ENCODE measurements at places on chromosomes 7 and 10.
A peak's percentile ranks its signal among the peaks of the same experiment; 100 is the strongest.

GRCh38 chr7:42237811-42238541 is 967 bp upstream of the GLI3 start:
- DNase-seq: no peak

- no peak for DNase-seq
Observed at GRCh38 chr10:52459097-52459496, 145.0 kb downstream of the DKK1 start.

DNA sequence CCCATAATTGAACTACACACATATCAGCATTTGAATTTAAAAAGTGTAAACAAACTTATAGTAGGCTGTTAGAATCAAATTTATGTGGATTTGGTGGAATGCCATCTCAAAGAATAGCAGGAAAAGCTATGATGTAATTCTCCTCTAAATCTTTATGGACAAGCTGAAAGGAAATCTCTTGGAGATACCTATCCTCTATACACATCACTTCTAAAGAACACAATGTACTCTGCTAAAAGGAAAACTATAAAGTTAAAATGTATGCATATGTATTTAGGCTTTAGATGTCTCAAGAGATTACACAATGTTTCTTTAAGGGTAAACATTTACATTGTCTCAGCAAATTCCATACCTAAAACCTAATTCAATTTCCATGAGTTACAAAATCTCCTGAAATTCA is 323.3 kb downstream of the CRPPA start:
- DNase-seq: no peak

DNA sequence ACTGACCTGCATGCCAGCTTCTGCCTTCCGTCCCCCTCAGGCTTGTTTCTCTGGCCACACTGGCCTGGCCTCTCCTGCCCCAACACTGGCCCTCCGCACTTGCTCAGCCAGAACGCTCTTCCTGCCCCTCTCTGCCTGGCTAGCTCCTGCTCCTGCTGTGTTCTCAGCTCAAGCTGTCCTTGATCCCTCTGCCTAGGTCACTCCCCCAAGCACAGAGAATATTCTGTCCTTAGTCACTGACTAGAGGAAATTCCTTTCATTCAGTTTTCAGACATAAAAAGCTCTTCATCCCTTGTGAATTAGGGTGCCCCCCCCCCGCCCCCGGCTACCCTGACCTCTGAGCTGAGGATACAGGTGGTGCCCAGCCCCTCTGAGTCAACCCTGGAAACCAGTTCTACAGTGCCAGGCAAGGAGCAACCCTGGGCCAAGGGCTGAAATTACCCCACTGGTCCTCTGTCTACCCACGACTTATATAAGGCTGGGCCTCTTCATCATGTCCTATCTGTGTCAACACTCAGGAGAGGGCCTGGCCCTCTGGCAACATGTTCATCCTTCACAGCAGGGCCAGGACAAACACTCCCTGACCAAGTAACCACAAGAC is 6.6 kb upstream of the SGPL1 start:
- no peak for DNase-seq

GRCh38 chr7:106430103-106430502 is 145.3 kb upstream of the NAMPT start:
- no peak for DNase-seq

GRCh38 chr10:50431133-50431532 is 179.8 kb upstream of the ASAH2 start:
- no peak for DNase-seq

GRCh38 chr7:106110885-106111654 is 1.0 kb downstream of the SYPL1 start:
- DNase-seq: peak; percentile 67

DNA sequence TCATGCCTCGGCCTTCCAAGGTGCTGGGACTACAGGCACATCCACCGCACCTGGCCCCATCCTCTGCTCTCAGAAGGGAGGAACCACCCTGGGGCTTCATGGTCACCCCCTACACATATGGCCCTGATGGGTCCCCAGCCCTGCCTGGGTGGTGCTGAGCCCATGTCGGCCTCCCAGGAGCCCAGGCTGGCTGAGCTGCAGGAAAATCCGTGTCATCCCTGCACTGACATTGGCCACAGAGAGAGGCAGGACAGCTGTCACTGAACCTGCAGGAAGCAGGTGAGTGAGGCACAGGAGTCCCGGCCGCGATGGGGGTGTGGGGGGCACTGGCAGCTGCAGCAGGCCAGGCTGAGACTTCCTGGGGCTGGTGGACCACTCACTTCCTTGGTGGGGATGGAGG is 8.0 kb downstream of the GRIFIN start:
- DNase-seq: no peak

DNA sequence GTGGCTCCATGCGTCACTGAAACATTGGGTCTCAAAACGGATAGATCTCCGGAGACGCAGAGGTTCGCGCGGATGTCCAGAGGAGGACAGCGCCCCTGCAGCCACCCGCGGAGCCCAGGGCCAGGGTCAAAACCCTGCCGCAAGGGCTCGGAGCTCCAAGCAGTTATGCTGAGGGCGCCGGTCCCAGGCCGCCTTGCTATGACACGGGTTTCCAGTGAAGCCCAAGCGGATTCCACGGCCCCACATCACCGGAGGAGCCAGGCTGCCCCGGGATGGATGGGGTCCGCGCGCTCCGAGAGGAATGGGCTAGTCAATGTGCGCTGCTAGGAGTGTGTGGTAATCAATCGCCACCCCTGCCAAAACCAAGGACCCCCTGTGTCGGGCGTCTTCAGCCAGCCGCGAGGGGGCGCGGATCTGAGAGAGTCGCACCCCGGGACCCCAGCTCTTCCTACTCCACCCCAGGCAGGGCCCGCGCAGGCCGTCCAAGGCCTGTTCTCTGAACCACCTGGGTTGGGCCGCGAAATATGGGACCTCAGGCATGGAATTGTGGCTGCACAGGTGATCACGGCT is 5.6 kb upstream of the EMX2 start:
- no peak for DNase-seq

- no peak for DNase-seq
Observed at GRCh38 chr10:94430701-94431100, 28.4 kb downstream of the TBC1D12 start.

GRCh38 chr7:6571160-6571779 is 6.0 kb upstream of the ZDHHC4 start:
- no peak for DNase-seq

DNA sequence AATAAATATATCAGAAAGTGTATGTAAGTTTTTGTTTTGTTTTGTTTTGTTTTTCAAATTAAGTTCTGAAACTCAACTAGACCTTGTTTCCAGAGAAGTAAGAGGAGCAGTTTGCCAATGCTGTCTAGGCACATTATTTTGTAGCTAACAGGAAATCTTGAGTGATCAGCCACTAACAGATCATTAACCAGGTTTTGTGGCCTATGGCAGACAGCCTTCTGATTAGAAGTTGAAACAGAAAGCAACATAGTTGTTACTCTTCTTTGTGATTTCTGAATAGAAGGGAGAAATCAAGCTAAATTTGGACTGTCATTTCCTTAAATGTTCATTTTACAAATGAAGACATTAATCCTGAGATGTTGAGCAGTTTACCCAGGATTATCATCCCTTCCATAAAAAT is 142.6 kb downstream of the PLXDC2 start:
- no peak for DNase-seq

GRCh38 chr10:11742009-11742778 is at the start of gene ECHDC3:
Gene ECHDC3 (plus strand): TSS chr10:11742382. CDS start chr10:11742577, 195 bp downstream.
- peak; percentile 48 for DNase-seq

DNA sequence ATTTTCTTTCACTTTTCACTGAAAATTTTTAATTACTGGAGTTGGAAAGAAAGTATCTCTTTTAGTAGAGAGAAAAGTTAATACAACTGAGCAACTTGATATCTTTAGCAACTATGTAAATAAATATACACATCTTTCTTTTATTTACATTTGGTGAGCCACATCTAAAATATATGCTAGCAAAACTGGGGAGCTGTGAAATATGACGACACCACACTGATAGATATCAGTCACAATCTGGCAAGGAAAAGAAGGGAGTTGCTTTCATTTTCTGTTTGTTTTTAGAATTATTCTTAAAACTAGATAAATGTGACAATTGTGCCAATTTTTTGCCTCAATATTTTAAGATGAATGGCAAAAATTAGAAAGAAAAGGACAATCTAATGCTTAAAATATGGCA is 2.7 kb upstream of the ZNF804B start:
- DNase-seq: no peak

DNA sequence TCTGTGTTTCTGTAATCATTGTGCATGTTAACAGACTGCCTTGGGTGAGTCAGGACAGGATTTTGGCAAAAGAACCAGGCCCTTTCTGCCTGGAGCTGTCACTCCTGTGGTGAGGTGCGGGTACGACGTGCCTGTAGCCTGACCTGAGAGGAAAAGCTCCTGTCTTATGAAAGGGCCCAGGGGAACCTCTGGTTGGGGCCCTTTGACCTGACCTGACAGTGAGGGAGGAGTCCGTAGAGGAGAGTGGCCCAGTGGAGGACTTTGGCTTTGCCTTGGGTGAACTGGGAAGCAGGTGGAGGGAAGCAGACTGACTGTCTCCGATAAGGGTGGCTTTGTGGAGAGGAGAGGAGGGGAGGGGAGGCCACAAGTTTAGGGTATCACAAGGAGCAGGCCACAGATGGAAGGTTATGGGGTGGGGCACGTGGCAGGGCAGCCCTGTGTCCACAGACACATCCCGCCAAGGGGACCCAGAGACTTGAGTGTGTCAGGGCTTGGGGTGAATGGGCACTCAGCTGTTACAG is 6.9 kb downstream of the PFKP start:
- peak; percentile 13 for DNase-seq

DNA sequence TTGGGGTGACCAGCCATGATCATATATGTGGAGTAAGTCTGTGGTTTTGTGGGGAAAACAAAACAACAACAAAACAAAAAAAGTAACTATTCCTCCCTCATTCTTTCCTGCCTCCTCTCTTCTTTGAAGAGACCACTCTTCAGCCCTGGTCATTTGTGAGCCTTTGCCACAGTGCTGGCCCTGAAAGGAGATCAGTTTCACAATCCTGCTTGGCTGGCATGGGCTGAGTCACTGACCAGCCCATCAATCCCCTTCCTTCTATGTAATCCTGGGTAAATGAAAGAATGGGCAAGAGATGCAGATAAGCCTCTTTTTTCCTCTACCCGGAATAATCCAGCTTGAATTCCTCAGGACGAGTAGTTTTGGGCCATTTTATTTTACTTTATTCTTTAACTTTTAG is 13.6 kb downstream of the CSTF2T start:
- no peak for DNase-seq

GRCh38 chr10:79052291-79053080 is 16.3 kb upstream of the ZMIZ1 start:
- DNase-seq: peak; percentile 84

GRCh38 chr7:121872831-121873288 is at the start of gene PTPRZ1:
Gene PTPRZ1 (plus strand): TSS chr7:121873161. CDS start chr7:121873500, 339 bp downstream.
- DNase-seq: peak; percentile 85

- DNase-seq: peak; percentile 86
Observed at GRCh38 chr7:76262683-76263402, 39.6 kb upstream of the HSPB1 start.

DNA sequence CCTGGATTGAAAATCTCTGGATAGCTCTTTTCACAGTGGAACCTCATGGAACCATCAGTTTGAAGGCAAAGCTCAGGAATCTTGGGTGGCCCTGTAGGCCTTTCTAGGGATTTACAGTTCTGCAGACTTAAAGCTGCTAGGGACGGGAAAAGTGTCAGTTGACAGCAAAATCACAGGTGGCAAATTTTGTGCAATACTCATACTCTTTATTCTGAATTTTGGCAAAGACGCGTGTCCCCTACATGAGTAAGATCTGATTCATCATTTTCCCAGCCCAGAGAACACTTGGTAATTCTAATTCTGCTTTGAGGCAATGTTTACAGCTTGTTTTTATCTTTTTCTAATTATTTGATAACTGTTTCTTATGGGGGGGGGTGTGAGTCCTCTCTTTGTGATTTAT is 3.6 kb downstream of the LRRC17 start:
- no peak for DNase-seq

DNA sequence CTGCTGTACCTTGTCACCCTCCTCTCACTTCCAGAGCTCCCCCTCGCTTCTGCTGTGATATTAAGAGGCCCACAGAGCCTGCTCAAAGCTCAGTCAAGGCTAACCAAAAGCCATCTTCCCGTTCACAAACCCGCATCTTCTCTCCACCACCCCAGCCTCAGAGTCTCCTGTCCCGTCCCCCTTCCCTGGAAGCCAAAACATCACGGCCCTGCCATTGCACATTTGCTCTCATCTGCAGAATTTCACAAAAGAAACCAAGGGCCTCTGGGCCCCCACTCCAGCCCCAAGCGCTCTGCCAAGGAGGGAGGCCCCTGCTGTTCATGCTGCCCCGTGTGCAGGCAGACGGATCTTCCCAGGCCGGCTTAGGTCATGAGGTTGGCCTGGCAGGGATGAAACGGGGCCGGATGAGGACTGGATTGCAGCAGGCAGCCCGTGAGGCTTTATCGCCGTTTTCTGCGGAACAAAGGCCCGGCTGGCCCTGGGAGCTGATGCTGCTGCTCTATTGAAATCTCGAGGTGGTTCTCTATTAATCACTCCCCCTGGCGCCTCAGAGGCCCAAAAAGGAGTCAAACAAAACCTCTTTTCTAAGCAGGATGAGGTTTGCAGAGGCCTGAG is 31.6 kb upstream of the FOXK1 start:
- DNase-seq: no peak

GRCh38 chr10:31896968-31897384 is 31.7 kb downstream of the ARHGAP12 start:
- DNase-seq: no peak

DNA sequence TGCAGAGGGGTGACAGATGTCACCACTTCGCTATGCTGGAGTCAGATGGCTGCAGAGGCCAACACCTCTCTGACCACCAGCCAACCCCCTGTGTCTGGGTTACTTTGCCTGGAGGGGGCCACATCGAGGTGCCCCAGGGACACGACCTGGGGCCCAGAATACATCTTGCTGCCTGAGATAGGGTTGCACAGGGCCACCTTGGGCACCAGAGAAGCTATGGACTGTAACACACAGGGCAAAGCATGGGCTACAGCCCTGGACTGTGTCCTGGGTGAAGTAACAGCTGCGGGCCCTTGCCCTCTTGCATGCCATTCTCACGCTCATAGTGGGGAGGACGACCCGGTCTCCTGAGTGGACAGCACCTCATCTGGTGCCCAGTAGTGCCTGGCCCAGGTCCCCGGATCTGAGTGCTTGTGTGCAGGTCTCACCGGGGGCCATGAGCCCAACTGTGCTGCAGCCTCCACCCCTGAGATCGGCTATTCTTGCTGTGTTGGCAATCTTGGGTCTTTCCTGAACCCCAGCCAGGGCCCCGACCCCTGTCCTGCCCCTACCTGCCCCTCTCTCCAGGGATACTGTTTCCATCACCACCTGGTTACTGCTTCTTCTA is 115.2 kb upstream of the GDF10 start:
- no peak for DNase-seq

- DNase-seq: no peak
Observed at GRCh38 chr10:59109826-59110225, 66.6 kb upstream of the PHYHIPL start.

GRCh38 chr7:32164341-32164996 is 94.3 kb upstream of the PDE1C start:
- peak; percentile 29 for DNase-seq

- peak; percentile 14 for DNase-seq
Observed at GRCh38 chr10:59319854-59320253, 42.5 kb downstream of the FAM13C start.

- no peak for DNase-seq
Observed at GRCh38 chr10:62457598-62457997, 83.4 kb downstream of the ZNF365 start.
